A549 treated with CpdA at 1 μM for 4 hours (cell line): ENCODE measurements at places on chromosomes 7 and 10. TPM values are rescaled to one million over a fixed set of nuclear protein-coding genes. Genes with fewer than 3 reads are reported as not detected.

The CCL26 gene
- total RNA-seq = 7.6 to 14.5 TPM (median 8.5 TPM) in 5 replicates

The UCMA gene
- total RNA-seq = not detected in 5 replicates

The SLC18A2 gene
- 0.05 to 0.06 TPM (median 0.06 TPM) in 3 of 5 replicates, not detected in the others for total RNA-seq

The PRKAR1B gene
- 23.4 to 29.2 TPM (median 28.3 TPM) in 5 replicates for total RNA-seq

The AKR1D1 gene
- total RNA-seq = not detected in 5 replicates

The GPRIN2 gene
- 20.8 to 34.6 TPM (median 26.3 TPM) in 5 replicates for total RNA-seq

The IL2RA gene
- total RNA-seq = not detected in 5 replicates

The ATP5F1C gene
- 275 to 321 TPM (median 290 TPM) in 5 replicates for total RNA-seq

The WEE2 gene
- 0.03 TPM in 1 of 5 replicates, not detected in the others for total RNA-seq

The WIPF3 gene
- total RNA-seq = 0.45 to 0.69 TPM (median 0.58 TPM) in 5 replicates

The MSS51 gene
- 0.40 to 0.58 TPM (median 0.48 TPM) in 5 replicates for total RNA-seq

The ZC3HAV1 gene
- total RNA-seq = 28.0 to 34.8 TPM (median 29.4 TPM) in 5 replicates
